ENCODE measurements at places on chromosomes 7 and 10.

DNA sequence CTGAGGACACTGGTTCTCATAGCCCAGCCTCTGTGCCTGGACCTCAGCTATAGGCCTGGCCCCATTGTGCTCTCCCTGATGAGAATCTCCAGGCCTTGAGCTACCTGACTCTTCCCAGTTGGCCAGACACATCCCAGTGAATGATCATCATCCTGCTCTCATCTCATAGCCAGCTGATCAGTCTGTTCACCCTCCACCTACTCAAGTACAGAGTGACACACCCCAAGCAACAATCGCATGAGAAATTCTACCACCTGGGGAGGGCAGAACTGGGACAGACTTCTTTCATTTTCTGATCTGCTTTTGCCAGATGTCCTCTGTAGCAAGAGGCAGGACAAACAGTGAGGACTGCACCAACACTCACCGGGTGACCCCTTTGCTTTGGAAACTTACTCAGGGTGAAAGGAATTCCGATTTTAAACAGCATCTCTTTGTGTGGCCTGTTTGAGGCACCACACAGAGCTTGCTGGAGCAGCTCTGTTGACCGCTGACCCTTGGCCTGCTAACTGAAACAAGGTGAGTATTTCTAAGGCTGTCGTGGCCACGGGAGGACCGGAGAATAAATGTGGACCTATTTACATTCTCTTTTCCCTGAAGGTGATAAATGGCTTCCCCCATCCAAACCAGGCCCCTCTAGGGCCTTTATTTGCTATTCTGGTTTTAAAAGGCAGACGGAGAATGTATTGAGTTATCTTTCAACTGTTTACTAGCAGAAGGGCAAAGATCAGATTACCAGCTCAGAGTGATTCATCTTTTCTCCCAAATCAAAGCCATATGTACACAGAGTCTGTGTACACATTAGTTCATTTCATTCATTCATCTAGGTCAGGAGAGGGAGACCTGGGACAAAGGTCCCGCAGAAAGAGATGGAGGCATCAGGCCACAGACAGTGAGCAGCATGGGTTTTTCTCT lies 181.4 kb upstream of the TNS3 start:
- DNase-seq, result peak; percentile 93

DNA sequence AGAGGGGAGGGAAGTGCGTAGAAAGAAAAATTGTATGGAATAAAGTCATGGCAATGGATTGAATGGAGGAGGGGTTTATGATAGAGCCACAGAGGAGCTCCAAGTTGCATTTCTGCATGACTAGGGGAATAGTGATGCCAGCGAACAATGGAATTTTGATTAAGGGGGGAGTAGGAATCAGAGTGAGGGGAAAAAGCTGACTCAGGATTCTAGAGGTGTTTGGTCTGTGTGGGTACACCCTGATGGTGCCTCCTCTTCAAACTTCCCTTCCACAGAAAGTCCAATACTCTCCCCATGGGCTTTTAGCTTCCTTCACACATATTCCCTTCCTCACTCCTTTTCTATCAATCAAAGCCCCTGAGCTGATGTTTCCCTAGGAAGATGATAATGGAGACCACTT lies 1.8 kb upstream of the KEL start:
- DNase-seq, result no peak

DNA sequence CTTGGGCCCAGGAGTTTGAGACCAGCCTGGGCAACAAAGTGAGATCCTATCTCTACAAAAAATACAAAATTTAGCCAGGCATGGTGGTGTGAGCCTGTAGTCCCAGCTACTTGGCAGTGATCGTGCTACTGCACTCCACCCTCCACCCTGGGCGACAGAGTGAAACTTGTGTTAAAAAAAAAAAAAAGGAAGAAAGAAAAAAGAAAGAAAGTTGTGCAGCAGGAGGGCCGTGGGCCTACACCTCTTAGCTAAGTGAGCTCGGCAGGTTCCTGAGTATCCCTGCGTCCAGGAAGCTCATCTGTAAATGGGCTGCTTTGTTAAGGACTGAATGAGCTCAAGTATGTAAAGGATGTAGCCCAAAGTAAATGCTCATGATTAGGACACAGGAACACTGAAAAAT lies 155.0 kb downstream of the RNF216 start:
- DNase-seq, result no peak

DNA sequence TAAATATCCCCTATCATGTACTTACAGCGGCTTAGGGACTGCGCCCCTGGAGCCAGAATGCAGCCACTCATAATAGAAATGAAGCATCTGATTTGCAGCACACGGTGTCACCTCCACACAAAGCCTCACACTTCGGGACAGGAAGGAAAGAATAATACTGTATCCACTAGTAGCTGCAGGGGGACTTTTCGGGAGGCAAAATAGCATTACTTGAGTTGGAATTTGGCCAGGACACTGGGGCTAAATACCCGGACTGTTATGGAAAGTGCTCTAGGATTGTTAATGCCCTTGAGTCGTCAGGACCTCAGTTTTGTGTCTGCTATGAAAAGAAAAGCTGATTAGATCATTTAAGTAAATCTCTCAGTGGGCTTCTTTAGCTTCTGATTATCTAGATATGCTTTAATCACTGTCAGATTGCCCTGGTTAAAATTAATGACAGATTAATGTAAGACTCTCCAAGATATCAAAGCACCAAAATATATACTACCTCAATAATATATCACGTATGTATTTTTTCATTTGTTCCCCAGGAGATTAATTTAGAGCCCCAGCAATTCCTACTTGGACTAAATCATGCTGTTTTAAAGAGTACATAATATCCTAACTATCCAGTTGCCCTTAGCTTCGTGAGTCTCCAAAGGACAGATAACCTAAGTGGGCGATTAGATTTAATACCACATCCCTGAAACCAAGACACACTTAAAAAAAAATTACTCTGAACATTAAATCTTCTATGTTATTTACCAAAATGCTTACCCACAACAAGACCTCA lies 173.0 kb upstream of the NEBL start:
- no peak for DNase-seq

DNA sequence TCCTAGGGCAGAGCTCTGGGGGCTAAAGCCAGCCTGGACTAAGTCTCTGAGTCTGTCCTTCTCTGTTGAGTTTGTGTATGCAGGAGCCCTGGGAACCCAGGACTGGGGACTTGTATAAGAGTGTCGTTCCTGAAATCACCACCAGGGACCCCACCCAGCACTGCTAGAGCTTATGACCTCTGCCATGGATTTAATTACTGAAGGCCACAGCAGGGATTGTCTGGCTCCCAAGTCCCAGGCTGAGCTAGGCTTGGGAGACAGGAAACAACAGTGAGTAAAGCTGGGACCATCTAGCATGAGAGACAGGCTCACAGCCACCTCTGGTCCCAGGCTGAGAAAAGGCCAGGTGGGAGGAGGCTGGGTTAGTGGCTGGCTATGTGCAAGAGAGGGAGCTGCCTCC lies 1.4 kb upstream of the TSPAN15 start:
- DNase-seq, result no peak

DNA sequence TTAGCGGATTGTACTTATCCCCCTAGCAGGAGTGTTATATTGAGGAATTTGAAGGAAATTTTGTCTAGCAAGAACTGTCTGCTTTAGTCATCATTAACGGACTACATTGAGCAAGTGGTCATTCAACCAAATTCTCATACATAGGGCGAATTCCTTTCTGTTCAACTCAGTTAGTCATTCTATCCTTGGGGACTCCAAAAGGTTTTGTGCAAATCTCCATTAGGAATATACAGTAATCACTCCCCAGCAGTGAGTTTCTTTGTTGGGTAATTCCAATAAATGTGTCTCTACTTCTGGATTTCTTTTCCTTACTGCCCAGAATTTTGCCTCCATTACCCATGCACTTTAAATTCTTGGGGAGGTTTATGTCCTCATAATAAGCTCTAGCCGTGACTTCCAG lies 51.1 kb downstream of the EPDR1 start:
- peak; percentile 76 for DNase-seq

GRCh38 chr10:132973903-132974241 lies 31.5 kb upstream of the CFAP46 start:
- no peak for DNase-seq

GRCh38 chr7:44750921-44751571 lies 2.4 kb downstream of the ZMIZ2 start:
- DNase-seq, result no peak

Measured in fibroblast of upper back skin (primary cell).